Left renal cortex interstitium (tissue), 4 donors: ENCODE measurements at places on chromosomes 4 and X. TPM values are rescaled to one million over a fixed set of nuclear protein-coding genes. Genes with fewer than 3 reads are reported as not detected.

- no peak for DNase-seq
These were observed 21.8 kb downstream of the HAUS3 start for GRCh38 chr4:2220016-2220630.

- no peak for DNase-seq
These were observed 302.2 kb downstream of the ARAP2 start for GRCh38 chr4:35942092-35942491.

GRCh38 chrX:45849261-45849862 is 648.7 kb upstream of the DIPK2B start:
- DNase-seq: no peak

DNA sequence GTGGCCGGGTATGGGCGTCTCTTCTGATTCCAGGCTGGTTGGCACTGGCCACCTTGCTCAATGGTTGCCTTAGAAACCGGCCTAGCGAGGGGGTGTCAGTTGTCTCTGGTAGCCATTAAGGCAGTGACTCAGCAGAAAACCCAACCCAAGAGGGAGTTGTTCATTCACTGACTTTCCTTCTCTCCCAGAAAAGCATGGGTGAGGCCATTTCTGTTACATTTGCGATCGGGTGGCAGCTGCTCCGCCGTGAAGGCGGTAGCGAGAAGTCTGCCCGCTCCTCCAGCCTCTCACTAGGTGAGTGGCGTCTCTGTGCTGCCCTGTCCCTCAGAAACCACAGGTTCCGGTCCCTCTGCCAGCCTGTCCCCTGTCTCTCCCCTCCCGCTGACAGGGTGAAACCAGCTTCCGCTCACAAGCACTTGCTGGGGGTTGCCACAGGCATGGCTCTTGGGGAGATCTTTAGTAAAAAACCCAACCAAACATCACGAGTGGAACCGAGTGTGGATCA is 17.4 kb downstream of the IRAK1 start:
- no peak for DNase-seq

Gene HOPX
- polyA plus RNA-seq: 14.7 TPM
